Thoracic aorta endothelial cell (primary cell): ENCODE measurements at places on chromosomes 5 and 9. TPM values are rescaled to one million over a fixed set of nuclear protein-coding genes. Genes with fewer than 3 reads are reported as not detected.

The ANKRD34B gene
- not detected in 2 replicates for total RNA-seq

The LCN12 gene
- not detected in 2 replicates for total RNA-seq

The OR1Q1 gene
- total RNA-seq = not detected in 2 replicates

The IRGM gene
- total RNA-seq = not detected in 2 replicates

The FXN gene
- total RNA-seq = 11.5 and 15.2 TPM in 2 replicates

The OSMR gene
- 23.7 and 59.1 TPM in 2 replicates for total RNA-seq

The ROPN1L gene
- total RNA-seq = 0.53 and 1.9 TPM in 2 replicates

The NUTM2F gene
- total RNA-seq = not detected in 2 replicates

The SIT1 gene
- not detected in 2 replicates for total RNA-seq

The LHX6 gene
- total RNA-seq = under 0.01 and 0.29 TPM in 2 replicates

The CXCL14 gene
- not detected in 2 replicates for total RNA-seq

The CYSRT1 gene
- 0.27 and 0.29 TPM in 2 replicates for total RNA-seq

The ZNG1A gene
- total RNA-seq = 52.7 and 55.5 TPM in 2 replicates

The EGR1 gene
- 0.79 and 0.80 TPM in 2 replicates for total RNA-seq

The HAVCR1 gene
- total RNA-seq = not detected in 2 replicates

The DPM2 gene
- 12.2 and 16.2 TPM in 2 replicates for total RNA-seq

The LCN15 gene
- not detected in 2 replicates for total RNA-seq

The REEP2 gene
- 2.8 and 5.6 TPM in 2 replicates for total RNA-seq

The DIPK1B gene
- 121 and 158 TPM in 2 replicates for total RNA-seq

The RMRP gene
- 17,175 and 23,866 TPM in 2 replicates for total RNA-seq

The SAXO1 gene
- total RNA-seq = under 0.01 TPM in 1 of 2 replicates, not detected in the other

The WNT8A gene
- total RNA-seq = not detected in 2 replicates

The LIFR gene
- total RNA-seq = 54.9 and 85.9 TPM in 2 replicates

The DAB2IP gene
- total RNA-seq = 25.0 and 35.2 TPM in 2 replicates

The TERT gene
- under 0.01 TPM in 1 of 2 replicates, not detected in the other for total RNA-seq

The FAM219A gene
- 18.8 and 25.6 TPM in 2 replicates for total RNA-seq
